Ovary (tissue), 10 donors: ENCODE measurements at places on chromosomes 5 and 9. TPM values are rescaled to one million over a fixed set of nuclear protein-coding genes. Genes with fewer than 3 reads are reported as not detected.

DNA sequence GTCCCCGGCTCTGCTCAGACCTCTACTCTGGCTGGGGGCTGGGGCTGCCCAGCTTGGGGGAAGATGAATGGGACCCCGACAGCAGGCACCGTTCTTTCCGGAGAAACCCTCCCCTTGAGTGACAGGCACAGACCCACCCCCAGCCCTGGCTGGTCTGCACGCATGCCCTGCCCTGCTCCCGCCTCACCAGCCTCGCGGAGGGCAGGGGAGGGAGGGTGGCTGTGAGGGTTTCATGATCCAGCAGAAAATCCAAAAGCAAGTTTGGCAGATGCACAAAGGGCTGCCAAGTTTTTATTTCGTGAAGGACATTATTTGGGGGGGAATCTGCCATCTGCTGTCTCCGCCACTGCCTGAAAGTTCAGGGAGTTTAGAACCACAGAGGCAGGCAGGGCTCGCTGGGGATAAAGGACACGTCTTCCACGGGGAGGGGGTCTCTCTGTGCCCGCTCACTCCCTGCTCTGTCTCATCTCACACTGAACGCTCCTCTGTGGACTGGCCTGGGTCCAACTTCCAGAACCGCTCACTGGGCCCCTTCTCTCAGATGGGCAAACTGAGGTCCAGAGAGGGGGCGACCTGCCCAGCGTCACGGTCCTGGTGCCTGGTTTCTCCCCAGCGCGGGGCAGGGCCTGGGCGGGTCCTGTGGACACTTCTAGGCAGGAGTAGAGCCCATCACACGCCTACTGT, 92.9 kb downstream of the RXRA start:
- H3K4me3 ChIP-seq: no peak overlapping the region
- peak overlapping the region; percentile 60 for H3K27ac ChIP-seq
- no peaks in the 10 kb centered on the region for H3K27me3 ChIP-seq
- DNase-seq: peak; percentile 67

DNA sequence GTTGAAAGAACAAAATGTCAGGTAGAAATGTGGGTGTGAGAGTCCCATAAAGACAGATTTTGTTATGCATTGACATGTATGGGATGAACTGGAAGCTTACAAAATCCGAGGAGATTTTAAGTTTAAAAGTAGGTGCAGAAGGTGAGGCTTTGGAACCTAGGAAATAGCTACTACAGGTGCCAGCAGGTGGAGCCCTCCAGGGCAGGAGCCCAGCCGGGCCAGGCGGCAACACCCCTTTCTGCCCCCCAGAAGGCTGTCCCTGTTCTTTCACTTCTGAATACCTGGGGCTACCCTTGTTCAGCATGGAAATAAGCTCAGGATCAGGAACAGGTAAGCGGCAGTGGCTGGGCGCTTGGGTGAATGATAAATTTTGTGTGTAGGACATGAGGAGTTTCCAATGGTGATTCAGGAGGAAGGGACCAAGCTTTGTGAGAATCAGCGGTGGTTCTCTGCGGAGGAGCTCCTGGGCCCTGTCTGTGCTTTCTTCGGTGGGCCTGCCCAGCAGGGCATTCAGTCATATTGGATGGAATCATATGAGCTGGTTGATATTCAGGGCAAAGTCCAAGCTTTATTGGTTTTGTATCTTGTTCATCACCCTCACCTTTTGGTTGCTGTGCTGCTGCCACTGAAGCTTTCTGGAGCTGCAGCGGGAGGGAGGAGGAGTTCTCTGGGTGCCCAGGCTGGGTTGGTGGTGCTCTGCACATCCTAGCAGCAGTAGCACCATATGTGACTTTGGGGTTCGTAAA, 12.3 kb downstream of the PCBD2 start:
- H3K27me3 ChIP-seq: no peaks in the 10 kb centered on the region
- H3K36me3 ChIP-seq: no peaks in the 10 kb centered on the region
- no peak overlapping the region for H3K27ac ChIP-seq
- H3K4me1 ChIP-seq: peaks cover 4% of the 10 kb centered on the region
- no peak for DNase-seq
- no peak overlapping the region for H3K4me3 ChIP-seq

- H3K36me3 ChIP-seq: no peaks in the 10 kb centered on the region
- no peak for DNase-seq
- H3K4me3 ChIP-seq: no peak overlapping the region
- H3K27ac ChIP-seq: no peak overlapping the region
- no peaks in the 10 kb centered on the region for H3K27me3 ChIP-seq
Measured at GRCh38 chr9:15231788-15232635, 75.0 kb downstream of the TTC39B start.

- H3K4me3 ChIP-seq: no peak overlapping the region
- DNase-seq: no peak
- no peaks in the 10 kb centered on the region for H3K4me1 ChIP-seq
- no peaks in the 10 kb centered on the region for H3K27me3 ChIP-seq
- H3K36me3 ChIP-seq: no peaks in the 10 kb centered on the region
Measured at GRCh38 chr9:5470122-5470521, 19.8 kb downstream of the CD274 start.

- no peak for DNase-seq
- H3K27me3 ChIP-seq: no peaks in the 10 kb centered on the region
- H3K4me3 ChIP-seq: no peak overlapping the region
- H3K36me3 ChIP-seq: no peaks in the 10 kb centered on the region
- no peaks in the 10 kb centered on the region for H3K4me1 ChIP-seq
Measured at GRCh38 chr9:128714586-128715435, 9.1 kb downstream of the ZDHHC12 start.

GRCh38 chr5:139745800-139746690, 49.6 kb upstream of the PSD2 start:
- H3K27me3 ChIP-seq: no peaks in the 10 kb centered on the region
- peak overlapping the region; percentile 28 for H3K4me3 ChIP-seq
- no peak overlapping the region for H3K27ac ChIP-seq
- H3K36me3 ChIP-seq: no peaks in the 10 kb centered on the region
- DNase-seq: peak; percentile 66

Gene SLC22A5
- 10.4 TPM for total RNA-seq

Gene CCDC127
- total RNA-seq: 6.0 TPM

Gene ANKH
- 44.6 TPM for total RNA-seq

Gene GARIN3
- not detected for total RNA-seq

Gene PIP5KL1
- 2.1 TPM for total RNA-seq
